ENCODE measurements at places on chromosomes 16 and 17.
A peak's percentile ranks its signal among the peaks of the same experiment; 100 is the strongest.

DNA sequence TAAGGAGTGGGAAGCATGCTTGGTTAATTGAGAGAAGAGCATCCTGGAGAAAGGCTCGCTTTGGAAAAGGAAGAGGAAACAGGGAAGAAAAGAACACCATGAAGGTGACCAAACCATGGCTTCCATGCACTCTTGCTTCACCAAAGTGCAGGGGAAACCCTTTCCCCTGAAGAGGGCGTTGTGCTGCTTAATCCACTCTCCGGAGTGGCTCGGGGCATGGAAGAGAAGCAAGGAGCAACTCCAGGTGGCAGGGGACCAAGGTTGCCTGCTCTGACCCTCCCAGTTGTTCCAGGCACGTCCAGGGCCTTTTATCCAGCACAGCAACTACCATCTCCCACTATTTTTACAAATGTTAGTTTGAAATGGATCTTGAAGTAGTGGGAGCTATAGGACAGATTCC, 108.1 kb downstream of the STX8 start:
- H3K36me3 ChIP-seq, result peaks cover 3% of the 10 kb centered on the region
- no peak for DNase-seq
- H3K4me3 ChIP-seq, result no peak overlapping the region
- no peak overlapping the region for H3K27ac ChIP-seq
- H3K4me1 ChIP-seq, result peaks cover 33% of the 10 kb centered on the region

DNA sequence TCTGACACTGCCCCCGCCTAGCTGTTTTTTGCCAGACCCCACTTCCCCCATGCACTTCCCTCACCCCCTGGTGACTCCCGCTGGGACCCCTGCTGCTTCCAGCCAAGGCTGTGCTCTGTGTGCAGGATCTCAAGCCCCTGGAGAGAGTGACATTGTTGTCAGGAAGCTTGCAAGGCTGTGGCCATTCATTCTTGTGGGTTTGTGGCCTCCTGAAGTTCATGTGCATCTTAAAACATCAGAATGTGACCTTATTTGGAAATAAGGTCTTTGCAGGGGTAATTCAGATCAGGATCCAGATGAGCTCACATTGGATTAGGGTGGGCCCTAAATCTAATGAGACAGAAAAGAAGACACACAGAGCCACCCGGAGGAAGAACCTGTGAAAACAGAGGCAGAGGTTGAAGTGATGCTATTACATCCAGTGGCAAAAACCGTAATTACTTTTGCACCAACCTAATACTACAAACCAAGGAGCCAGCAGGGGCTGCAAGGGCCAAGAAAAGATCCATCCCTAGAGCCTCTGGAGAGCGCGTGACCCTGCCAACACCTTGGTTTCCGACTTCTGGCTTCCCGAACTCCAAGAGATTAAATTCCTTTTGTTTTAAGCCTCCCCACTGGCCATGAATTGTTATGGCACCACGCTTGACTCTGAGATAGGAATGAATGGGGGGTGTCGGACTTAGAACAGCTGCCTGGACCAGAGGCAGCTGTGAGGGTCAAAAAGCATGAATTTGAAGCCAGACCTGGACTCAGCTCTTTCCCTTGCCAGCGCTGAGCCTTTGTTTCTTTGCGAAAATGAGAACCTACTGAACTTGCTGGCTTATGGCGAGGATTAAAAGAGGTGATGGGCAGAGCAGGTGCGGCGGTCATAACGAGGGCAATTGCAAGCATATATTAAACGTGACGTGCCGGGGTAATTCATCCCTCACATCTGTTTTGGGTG, 75.5 kb downstream of the BMERB1 start:
- H3K4me3 ChIP-seq, result peak overlapping the region; percentile 30
- peak overlapping the region; percentile 90 for H3K27ac ChIP-seq
- H3K27me3 ChIP-seq, result no peaks in the 10 kb centered on the region
- no peaks in the 10 kb centered on the region for H3K36me3 ChIP-seq

DNA sequence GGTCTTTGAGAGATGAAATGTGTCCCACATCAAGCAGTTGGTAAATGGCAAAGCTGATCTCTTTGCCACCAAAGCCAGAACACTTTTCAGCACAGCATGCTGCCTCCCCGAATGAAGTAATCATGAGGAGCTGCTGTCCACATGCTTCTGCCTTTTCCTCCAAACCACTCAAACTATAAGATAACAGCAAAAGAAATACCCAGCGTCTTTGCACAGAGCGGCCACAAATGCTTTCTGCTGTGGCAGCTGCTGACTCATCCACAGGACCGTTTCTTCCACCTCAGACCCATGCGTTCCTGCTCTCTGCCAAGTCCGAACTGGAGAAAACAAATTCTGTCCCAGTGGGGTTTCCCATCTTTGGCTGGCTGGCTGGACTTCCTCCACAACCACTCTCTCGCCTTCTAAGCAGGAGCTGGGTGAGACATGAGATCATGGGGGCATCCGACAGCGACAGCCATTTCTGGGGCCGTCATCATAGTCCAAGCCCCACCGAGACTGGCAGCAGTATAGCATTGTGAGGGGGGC, 27.1 kb downstream of the TBC1D3B start:
- H3K4me3 ChIP-seq, result no peak overlapping the region
- peaks cover 3% of the 10 kb centered on the region for H3K4me1 ChIP-seq
- no peak for DNase-seq
- H3K36me3 ChIP-seq, result no peaks in the 10 kb centered on the region
- H3K27ac ChIP-seq, result no peak overlapping the region

GRCh38 chr17:4811471-4811870, 4.5 kb downstream of the PLD2 start:
- no peak for DNase-seq
- H3K27me3 ChIP-seq, result no peaks in the 10 kb centered on the region
- H3K36me3 ChIP-seq, result peaks cover 6% of the 10 kb centered on the region

GRCh38 chr16:88634994-88635670, 3.2 kb upstream of the IL17C start:
- peak overlapping the region; percentile 74 for H3K4me3 ChIP-seq
- peaks cover 12% of the 10 kb centered on the region for H3K36me3 ChIP-seq

DNA sequence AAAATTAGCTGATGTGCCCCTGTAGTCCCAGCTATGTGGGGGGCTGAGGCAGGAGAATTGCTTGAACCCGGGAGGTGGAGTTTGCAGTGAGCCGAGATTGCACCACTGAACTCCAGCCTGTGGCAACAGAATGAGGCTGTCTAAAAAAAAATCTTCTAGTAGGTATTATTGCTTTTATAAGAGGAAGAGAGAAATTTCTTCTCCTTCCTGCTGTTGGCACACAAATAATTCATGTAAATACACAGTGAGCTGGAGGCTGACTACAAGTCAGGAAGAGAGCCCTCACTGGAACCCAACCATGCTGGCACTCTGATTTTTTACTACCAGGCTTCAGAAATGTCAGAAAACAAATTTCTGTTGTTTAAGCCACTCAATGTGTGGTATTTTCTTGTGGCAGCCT, 6.7 kb downstream of the PRDM7 start:
- DNase-seq, result no peak
- no peaks in the 10 kb centered on the region for H3K4me1 ChIP-seq
- no peak overlapping the region for H3K27ac ChIP-seq
- peaks cover 11% of the 10 kb centered on the region for H3K27me3 ChIP-seq

- peaks cover 27% of the 10 kb centered on the region for H3K4me1 ChIP-seq
- H3K27me3 ChIP-seq, result no peaks in the 10 kb centered on the region
- no peak overlapping the region for H3K4me3 ChIP-seq
- no peak overlapping the region for H3K27ac ChIP-seq
Observed at GRCh38 chr17:48179071-48179945, 71.7 kb downstream of the SNX11 start.

- no peaks in the 10 kb centered on the region for H3K36me3 ChIP-seq
- H3K27ac ChIP-seq, result no peak overlapping the region
- no peak for DNase-seq
Observed at GRCh38 chr16:13291591-13292333, 390.4 kb downstream of the SHISA9 start.

DNA sequence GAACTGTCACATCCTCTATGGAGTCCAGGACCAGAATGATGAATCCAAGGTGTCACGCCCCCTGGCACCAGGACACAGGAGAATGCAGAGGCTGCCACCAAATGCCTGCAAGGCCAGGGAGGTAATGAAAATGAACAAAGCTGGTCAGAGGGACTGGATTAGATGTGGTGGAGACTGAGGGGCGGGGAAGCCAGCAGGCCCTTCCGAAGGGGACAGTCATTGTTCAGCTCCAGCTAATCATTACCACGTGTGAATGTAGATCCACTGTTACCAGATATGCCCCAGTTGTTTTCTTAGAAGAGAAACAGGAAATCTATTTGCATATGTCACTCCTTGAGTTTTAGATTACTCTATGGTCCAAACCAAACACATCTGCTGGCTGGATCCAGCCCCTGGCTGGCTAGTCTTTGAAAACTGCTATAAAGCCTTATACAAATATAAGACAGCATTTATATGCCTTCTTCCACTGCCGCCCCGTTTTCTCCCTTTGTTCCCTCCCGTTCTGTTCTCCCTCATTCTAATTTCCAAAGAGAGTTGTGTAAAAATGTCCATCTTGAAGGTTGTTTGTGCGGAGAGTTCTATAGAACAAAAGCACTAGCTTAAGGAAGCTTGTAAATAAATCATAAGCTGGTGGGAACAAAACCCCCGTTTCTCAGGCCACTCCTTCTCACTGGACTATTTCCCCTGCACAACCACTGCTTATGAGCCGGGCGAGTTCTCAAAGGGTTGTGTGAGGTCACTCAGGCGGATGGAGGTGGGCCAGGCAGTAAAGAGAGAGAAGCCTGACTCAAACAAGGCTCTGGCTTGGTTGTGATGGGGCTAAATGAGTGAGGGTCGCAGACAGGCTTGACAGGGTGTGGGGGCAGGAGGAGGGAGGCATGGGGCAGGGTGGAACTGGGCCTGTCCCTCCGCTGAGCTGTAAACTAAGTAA, 14.2 kb downstream of the CRYM start:
- no peaks in the 10 kb centered on the region for H3K36me3 ChIP-seq
- H3K4me1 ChIP-seq, result peaks cover 1% of the 10 kb centered on the region
- H3K27ac ChIP-seq, result no peak overlapping the region
- peaks cover 3% of the 10 kb centered on the region for H3K27me3 ChIP-seq
- no peak for DNase-seq

DNA sequence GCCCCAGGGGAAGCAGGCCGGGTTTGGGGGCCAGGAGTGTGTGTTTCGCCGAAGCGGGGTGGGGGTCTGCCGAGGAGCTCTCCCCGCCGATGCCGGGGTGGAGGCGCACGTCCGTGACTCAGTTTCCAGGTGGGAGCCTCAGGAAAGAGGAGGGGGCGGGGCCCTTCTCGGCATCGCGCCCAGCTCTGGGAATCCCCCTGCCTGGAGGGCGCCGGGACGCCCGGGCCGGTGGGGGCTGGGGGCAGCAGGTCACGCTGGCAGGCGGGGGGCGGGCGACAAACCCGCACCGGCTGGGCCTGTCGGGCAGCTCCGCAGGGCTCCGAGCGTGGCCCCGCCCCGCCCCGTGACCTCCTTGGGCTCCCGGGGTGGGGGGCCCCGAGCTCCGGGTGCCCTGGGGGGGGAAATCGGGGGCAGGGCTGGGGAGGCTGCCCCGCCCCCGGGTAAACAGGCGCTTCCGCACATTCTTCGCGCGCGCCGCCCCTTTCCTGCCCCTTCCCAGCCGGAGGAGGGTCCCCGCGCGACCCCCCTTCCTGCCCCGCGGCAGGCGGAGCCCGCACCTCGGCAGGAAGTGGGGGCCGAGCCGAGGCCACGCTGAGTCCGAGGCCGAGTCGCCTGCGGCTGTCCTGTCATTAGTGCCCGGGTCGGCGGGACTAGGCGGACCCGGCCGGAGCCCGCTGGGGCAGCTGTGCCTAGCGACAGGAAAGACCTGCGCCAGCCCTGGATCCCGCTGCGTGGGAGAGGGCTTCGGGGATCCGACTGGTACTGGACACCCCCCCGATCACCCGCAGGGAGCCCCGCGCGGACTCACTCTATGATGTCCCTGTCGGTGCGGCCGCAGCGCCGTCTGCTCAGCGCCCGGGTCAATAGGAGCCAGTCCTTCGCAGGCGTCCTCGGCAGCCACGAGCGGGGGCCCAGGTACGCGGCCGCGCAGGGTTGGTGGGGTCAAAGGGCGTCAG, 9.3 kb downstream of the RIPOR1 start:
- peak; percentile 45 for DNase-seq
- peak overlapping the region; percentile 71 for H3K4me3 ChIP-seq
- H3K36me3 ChIP-seq, result peaks cover 10% of the 10 kb centered on the region
- peaks cover 26% of the 10 kb centered on the region for H3K4me1 ChIP-seq

DNA sequence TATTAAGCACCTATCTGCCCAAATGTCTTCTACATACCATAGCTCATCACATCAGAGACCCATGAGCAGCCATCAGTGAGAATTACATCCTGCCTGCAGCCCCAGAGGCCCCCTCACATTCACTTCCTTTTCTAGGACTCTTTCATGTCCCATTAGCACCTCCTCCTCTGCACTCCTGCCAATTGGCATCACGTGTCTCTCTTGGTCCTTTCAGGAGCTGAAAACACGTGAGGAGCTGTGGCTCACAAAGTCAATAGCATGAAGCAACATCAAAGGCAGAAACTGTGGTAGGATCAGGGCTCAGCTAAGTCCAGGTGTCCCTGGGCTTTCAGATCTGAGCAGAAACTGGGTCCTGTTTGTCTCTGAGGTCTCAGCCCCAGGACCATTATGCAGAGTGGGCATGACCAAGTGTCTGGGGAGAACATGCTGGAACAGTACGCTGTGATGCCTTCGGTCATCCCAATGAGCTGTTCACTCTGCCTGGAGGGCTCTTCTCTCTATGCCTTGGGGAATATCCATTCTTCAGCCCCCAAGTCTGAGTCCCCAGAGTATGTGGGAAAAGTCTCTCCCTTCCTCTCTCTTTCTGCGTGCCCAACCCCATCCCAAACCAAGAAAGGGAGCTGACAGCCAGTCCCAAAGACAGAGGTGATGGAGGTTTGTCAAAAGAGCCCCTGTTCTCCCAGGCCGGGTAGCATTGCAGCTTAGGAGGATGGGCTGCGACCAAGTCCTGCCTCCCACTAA, 457.0 kb upstream of the CDH5 start:
- H3K27ac ChIP-seq, result no peak overlapping the region
- no peaks in the 10 kb centered on the region for H3K4me1 ChIP-seq
- H3K36me3 ChIP-seq, result no peaks in the 10 kb centered on the region
- no peak overlapping the region for H3K4me3 ChIP-seq

DNA sequence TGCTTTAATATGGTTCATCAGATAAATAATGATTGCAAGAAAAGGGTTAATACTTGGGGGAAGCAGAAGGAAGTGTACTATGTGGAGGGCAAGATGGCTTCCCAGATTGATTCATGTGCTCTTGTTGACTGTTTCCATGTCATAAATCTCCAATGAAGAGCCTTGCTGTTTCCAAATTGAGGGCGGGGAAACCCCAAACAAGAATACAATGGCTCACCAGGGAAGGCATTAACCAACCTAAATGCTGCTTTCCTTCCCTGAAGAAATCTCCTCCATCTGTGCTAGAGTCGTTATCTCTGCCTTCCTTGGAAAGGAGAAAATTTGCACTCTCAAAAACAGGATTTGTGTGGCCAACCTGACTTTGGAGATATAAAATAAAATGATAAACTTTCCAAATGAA, 28.0 kb upstream of the CDH13 start:
- no peaks in the 10 kb centered on the region for H3K27me3 ChIP-seq
- H3K4me3 ChIP-seq, result no peak overlapping the region
- no peak overlapping the region for H3K27ac ChIP-seq
- no peaks in the 10 kb centered on the region for H3K4me1 ChIP-seq
- H3K36me3 ChIP-seq, result no peaks in the 10 kb centered on the region

Measured in T-helper 2 cell treated with Interferon-gamma antibody and Interleukin-4, amounts not matched to agents 5 μg/mL and 100 μg/mL, for 36 hours (primary cell).